ENCODE measurements at places on chromosomes 16 and 17. TPM values are rescaled to one million over a fixed set of nuclear protein-coding genes. Genes with fewer than 3 reads are reported as not detected.

The CENPT gene
- total RNA-seq, result 90.7 TPM

The PDXDC1 gene
- total RNA-seq, result 55.8 TPM

DNA sequence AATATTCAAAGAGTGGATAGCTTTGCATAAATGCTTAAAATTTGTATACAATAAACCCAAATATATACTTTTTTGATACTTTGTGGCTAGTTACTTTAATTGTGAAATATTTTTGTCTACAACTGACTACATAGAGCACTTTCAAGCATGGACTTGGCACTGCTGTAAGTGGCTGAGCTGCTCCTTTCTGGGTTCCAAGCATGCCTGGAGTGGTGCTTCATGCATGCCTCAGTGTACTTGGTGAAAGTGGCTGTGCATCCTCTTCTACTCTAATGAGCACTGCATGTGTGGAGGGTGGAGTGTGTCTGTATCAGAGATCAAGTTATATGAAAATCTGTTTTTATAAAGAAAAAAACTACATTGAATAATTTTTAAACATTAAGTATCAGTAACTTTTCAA, 94.1 kb downstream of the OMG start:
- no peak overlapping the region for H3K4me3 ChIP-seq
- H3K27ac ChIP-seq, result no peak overlapping the region
- no peak for DNase-seq
- H3K4me1 ChIP-seq, result no peaks in the 10 kb centered on the region

The CYGB gene
- 0.37 TPM for total RNA-seq

GRCh38 chr17:43634591-43635125, 27.1 kb downstream of the MEOX1 start:
- H3K27ac ChIP-seq, result no peak overlapping the region
- peaks cover 2% of the 10 kb centered on the region for H3K4me1 ChIP-seq
- peaks cover 6% of the 10 kb centered on the region for H3K27me3 ChIP-seq
- no peaks in the 10 kb centered on the region for H3K36me3 ChIP-seq
- no peak for DNase-seq

DNA sequence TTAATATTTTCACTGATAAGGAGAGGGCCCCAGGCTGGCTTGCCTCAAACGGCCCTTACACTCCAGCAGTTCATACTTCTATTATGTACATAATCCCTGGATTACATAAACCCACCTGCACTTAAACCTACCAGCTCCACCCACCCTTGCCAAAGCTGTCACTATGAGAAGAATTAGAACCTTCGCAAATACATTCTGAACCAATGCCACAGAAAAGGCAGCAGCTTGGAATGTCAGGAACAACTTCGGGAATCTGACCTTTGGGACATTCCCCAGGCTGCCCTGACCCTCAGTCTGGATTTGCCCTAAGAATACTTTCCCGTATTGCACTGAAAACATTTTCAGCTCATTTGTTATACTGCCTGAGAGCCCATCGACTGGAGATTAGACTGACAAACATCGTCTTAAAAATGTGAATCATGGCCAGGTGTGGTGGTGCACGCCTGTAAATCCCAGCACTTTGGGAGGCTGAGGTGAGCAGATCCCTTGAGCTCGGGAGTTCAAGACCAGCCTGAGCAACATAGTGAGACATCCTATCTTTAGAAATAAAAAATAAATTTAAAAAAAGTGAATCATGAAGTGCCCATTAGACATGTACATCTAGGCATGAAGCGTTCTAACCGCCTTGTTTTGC, 21.0 kb upstream of the SEC14L1 start:
- no peaks in the 10 kb centered on the region for H3K27me3 ChIP-seq
- H3K27ac ChIP-seq, result no peak overlapping the region
- no peak overlapping the region for H3K4me3 ChIP-seq
- H3K4me1 ChIP-seq, result peaks cover 5% of the 10 kb centered on the region
- DNase-seq, result no peak

The PRSS33 gene
- total RNA-seq, result 0.17 TPM

DNA sequence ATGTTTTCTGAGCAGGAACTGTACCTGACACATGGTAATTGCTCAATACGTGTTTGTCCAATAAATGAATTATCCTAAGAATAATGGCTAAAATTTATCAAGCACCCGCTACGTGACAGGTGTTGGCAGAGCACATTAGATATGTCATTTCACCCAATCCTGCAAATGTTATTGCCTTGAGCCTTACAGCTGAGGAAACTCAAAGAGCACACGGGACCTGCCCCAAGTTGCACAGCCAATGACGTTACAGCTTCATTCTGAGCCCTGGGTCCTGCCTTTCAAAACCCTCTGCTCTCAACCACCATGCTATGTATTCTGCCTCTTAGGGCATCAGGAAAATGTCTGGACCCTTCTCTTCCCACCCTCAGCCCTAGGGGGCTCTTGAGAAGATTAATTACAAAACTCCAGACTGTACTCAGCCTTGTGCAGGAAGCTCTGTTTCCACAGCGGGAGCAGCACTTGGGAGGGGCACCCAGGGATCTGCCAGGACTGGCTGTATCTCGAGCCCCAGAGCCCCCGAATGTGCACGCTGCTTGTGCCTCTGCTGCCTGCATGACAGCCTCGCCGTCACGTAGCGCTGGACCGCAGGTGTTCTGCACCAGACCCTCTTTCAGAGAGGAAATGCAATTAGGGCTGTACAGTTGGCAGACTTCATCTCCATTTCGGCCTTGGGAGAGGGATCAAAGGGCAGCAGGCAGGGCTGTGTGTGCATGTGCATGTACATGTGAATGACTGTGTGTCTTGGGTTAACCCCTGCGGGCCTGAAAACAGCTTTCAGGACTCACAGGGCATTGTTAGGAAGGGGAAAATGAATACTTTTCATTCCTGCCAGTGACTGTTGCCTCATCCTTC, 71.6 kb downstream of the GPR139 start:
- H3K36me3 ChIP-seq, result no peaks in the 10 kb centered on the region
- no peaks in the 10 kb centered on the region for H3K4me1 ChIP-seq
- H3K4me3 ChIP-seq, result no peak overlapping the region
- no peak for DNase-seq
- no peaks in the 10 kb centered on the region for H3K27me3 ChIP-seq

GRCh38 chr16:59319871-59320270, 585.8 kb upstream of the GOT2 start:
- no peak overlapping the region for H3K4me3 ChIP-seq
- no peaks in the 10 kb centered on the region for H3K36me3 ChIP-seq
- H3K4me1 ChIP-seq, result no peaks in the 10 kb centered on the region
- DNase-seq, result no peak
- H3K27me3 ChIP-seq, result peaks cover 2% of the 10 kb centered on the region
- H3K27ac ChIP-seq, result no peak overlapping the region

DNA sequence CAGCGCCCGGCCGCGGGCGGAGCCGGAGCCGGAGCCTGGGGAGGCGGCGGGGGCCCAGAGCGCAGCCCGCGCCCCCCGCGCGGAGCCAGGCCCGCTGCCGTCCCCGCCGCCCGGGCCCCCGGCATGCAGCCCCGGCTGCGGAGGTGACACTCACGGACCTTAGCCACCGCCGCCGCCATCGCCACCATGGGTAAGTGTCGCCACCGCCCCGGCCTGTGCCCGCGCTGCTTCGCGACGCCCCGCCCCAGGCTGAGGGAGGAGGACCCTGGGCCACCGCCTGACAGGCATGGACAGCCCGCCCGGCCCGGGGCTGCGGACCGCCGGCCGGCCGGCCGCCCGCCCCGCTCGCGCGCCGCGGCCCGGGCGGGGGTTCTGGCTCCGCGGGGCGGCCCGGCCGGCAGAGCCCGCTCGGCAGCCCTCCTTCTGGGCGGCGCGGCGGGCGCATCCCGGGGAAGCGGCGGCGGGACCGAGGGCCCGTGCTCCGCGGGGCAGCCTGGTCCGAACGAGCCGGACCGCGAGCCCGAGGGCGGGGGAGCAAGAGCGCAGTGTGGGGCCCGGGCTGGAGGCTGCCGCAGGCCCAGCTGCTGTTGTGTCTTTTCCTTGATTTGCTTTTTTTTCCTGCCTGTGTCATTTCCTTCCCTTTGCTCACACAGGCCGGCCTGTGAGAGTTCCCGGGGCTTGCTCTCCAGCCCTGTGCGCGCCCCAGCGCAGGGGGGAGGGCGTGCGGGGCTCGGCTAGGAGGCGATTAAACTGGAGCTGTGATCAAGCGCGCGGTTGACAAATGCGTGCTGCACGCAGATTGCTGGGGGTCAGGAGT, 565 bp downstream of the MAP3K3 start:
- H3K36me3 ChIP-seq, result no peaks in the 10 kb centered on the region
- H3K27me3 ChIP-seq, result peaks cover 5% of the 10 kb centered on the region
- peaks cover 31% of the 10 kb centered on the region for H3K4me1 ChIP-seq
- DNase-seq, result peak; percentile 61
- peak overlapping the region; percentile 99 for H3K4me3 ChIP-seq

GRCh38 chr16:85930301-85930700, 31.3 kb downstream of the IRF8 start:
- DNase-seq, result no peak
- peaks cover 21% of the 10 kb centered on the region for H3K4me1 ChIP-seq
- no peak overlapping the region for H3K27ac ChIP-seq
- no peak overlapping the region for H3K4me3 ChIP-seq
- no peaks in the 10 kb centered on the region for H3K27me3 ChIP-seq
- H3K36me3 ChIP-seq, result peaks cover 1% of the 10 kb centered on the region
